Activated CD4-positive, alpha-beta T cell treated with anti-CD3 and anti-CD28 coated beads, Interleukin-10, Interleukin-2, amounts not matched to agents 100 ng/mL and 50 ng/mL, durations not matched to agents 16 hours and 8 hours (primary cell): ENCODE measurements at places on chromosomes 1 and 21.

- DNase-seq = no peak
Observed at GRCh38 chr21:24310788-24311187, 1296.5 kb downstream of the MRPL39 start.

GRCh38 chr1:8679395-8679800 lies 138.0 kb downstream of the RERE start:
- DNase-seq = peak; percentile 46

DNA sequence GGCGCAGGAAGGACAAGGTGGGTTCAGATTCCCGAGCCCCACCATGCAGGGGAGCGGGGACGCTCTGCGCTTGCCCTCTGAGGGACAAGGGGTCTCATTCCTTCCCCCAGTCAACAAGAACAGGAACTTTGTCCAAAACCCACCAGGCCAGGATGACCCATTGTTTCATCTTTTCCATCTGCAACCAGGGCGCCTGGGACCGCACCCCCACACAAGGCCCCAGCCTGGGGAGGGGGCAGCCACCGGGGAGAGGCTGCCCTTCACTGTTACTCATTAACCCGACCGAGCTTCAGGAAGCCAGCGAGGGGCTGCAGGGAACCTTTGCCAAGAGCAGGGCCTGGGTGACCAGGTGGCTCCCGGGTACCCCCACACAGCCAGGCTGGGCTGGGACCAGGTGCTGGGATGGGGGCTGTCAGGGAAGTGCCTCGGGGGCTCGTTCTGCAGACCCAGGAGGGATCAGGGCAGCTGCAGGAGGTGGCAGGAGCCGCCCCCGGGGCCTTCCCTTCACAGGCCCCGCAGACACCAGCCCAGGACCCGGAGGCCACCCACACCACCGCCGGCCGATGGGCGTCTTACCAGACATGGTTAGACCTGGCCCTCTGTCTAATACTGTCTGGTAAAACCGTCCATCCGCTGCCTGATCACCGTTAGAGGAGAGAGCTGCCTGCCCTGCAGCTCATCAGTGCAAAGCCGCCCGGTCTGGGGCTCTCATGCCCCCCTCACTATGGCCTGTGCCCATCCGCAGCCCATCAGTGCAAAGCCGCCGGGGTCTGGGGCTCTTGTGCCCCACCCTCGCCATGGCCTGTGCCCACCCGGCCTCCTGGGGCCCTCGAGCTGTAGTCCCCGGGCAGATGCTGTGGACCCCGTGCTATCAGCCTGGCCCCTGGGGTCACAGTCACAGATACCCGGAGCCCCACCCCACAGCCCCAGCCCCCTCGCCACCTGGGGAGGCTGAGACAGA lies 4.9 kb upstream of the TTLL10 start:
- no peak for DNase-seq

GRCh38 chr1:180560200-180560867 lies 1.6 kb downstream of the OVAAL start:
- DNase-seq = no peak

DNA sequence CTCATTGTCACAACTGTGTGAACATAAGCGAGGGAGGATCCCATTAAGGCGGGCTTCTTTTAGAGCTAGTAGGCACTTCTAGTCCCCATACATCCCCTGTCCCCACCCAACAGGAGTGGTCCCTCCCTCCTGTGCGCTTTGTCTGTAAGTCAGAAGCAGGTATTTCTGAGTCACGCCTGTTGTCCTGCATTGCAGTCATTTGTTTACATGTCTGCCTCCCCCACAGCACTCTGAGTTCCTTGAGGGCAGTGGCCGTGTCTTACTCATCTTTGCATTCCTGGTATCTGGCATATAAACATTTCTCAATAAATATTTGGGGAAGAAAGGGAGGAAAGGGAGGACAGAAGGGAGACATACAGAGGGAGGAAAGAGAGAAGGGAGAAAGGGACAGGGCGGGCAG lies 40.3 kb downstream of the PLEKHA6 start:
- no peak for DNase-seq

GRCh38 chr21:43278359-43278758 lies 109.6 kb downstream of the CRYAA start:
- DNase-seq = no peak

DNA sequence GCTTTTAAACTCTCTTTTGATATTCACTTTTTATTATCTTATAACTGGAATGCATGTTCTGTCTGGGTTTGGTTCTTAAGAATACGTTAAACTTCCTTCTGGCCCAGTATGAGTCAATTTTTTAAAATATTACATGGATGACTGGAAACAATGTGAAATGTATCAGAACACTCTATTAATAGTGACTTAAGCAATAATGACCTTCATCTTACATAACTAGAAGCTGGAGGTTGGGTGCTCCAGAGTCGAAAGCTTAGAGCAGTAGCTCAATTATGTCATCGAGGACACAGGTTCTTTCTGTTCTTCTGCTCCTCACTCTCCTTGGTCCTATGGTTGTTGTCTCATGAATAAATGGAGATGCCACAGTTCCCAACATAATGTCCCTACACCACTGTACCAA lies 91.6 kb upstream of the FOXD3 start:
- DNase-seq = no peak

- DNase-seq = no peak
Observed at GRCh38 chr1:162033428-162033827, 9.8 kb upstream of the OLFML2B start.

- no peak for DNase-seq
Observed at GRCh38 chr1:200493344-200493743, 83.5 kb upstream of the ZNF281 start.

GRCh38 chr1:167565922-167566321 lies 12.4 kb upstream of the CREG1 start:
- no peak for DNase-seq

GRCh38 chr21:41584603-41585176 lies 76.7 kb upstream of the TMPRSS2 start:
- DNase-seq = no peak

DNA sequence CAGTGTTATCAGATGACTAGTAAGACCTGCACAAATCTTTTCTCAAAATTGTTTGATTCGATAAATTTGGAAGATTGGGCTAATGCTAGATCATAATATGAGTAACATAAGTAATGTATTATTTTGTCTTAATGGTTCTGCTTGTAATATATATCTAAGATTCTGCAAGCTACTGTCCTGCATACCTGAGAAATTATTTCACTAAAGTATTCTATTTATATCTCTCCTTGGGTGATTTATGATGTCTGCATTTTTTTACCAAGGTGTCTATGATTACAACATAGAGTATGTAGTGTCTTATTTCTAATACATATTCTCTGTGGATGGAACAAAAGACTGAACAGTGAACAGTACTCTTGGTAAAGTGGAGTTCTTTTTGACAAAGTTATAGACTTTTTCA lies 166.6 kb downstream of the CLEC20A start:
- DNase-seq = no peak

DNA sequence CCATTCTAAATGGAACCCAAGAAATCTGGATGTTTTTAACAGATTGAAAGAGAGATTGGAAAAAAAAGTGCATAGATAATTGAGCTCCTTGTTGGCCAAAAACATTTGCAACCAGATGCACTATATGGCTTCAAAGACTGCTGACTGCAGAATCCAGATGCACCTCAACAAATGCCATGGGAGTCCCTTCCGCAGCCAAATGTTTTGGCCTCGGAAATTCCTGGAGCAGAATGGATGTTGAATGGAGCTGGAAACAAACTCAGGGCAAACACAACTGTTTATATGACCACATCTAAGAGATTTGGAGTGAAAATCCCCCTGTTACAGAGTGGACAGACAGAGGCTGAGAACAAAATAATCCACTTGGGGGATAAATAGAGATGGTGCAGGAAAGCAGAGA lies 285.0 kb upstream of the NFIA start:
- no peak for DNase-seq

DNA sequence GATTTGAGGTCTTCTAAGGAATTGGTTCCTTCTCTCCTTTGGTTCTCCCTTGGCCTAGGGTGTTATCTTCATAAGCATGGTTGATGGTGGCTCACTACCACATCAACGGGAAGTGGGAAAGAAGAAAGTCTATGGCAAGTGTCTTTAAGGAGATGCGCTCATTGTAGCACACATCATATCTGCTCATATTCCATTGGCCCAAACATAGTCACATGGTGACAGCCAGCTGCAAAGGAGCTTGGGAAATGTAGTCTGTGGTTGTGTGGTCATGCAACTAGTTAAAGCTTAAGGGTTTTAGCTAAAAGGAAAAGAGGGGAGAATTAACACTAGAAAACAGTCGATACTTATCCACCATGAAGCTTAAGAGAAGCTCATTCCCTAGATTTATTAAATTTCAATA lies 11.4 kb upstream of the MRPS6 start:
- DNase-seq = peak; percentile 39

DNA sequence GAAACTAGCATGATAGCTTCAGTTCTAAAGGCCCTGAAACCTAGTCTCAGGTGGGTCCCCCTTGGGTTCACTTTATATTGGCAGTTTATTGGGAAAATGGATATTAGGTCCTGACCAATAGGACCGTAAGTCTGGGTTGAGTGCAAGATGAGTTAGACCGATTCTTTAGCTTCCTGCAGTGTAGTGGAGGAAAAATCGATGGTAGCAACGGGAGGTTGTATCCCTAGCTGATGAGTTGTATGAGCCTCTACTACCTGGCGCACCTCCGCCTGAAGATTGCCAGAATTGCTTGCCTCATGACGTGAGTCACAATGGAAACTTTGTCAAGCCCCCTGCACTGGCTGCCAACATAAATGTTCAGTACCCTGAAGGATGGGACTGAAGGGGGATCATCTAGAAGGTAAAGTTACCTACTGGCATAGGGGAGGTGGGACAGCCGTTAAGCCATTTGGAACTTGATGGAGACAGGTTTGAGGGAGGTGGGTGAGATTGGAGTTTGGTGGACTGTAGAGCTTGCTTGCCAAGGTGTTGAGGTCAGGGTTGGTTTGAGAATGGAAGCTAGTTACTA lies 3.9 kb downstream of the RCC1 start:
- peak; percentile 63 for DNase-seq

GRCh38 chr1:18412882-18413353 lies 67.8 kb upstream of the KLHDC7A start:
- DNase-seq = no peak

- DNase-seq = peak; percentile 41
Observed at GRCh38 chr21:33974513-33975468, 59.2 kb upstream of the ATP5PO start.

DNA sequence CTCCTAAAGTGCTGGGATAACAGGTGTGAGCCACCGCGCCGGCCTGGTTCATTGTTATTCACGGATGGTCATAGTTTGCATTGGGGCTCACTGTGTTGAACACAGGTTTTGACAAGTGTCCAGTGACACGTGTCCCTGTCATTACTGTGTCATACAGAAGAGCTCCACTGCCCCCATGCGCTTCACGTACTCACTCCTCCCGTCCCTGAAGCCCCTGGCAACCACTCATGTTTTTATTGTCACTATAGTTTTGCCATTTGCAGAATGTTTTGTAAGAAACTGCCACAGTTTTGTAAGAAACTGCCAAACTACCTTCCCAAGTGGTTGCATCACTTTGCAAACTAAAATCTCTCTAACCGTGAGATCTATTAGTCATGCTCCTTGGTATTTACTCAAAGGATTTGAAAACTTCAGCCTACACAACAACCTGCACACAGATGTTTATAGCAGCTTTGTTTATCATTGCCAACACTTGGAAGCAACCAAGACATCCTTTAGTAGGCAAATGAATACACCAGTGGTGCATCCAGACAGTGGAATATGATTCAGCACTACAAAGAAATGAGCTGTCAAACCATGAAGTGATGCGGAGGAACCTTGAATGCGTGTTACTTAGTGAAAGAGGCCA lies 163.2 kb upstream of the COL6A1 start:
- DNase-seq = peak; percentile 93

GRCh38 chr1:162248854-162249535 lies 127.7 kb downstream of the SPATA46 start:
- DNase-seq = no peak

GRCh38 chr1:207388721-207389120 lies 65.4 kb upstream of the CR2 start:
- DNase-seq = no peak

- no peak for DNase-seq
Observed at GRCh38 chr1:183289051-183289496, 103.0 kb downstream of the LAMC2 start.

- DNase-seq = no peak
Observed at GRCh38 chr1:222037720-222038119, 295.8 kb upstream of the DUSP10 start.
